ENCODE measurements at places on chromosomes 16 and 17.

DNA sequence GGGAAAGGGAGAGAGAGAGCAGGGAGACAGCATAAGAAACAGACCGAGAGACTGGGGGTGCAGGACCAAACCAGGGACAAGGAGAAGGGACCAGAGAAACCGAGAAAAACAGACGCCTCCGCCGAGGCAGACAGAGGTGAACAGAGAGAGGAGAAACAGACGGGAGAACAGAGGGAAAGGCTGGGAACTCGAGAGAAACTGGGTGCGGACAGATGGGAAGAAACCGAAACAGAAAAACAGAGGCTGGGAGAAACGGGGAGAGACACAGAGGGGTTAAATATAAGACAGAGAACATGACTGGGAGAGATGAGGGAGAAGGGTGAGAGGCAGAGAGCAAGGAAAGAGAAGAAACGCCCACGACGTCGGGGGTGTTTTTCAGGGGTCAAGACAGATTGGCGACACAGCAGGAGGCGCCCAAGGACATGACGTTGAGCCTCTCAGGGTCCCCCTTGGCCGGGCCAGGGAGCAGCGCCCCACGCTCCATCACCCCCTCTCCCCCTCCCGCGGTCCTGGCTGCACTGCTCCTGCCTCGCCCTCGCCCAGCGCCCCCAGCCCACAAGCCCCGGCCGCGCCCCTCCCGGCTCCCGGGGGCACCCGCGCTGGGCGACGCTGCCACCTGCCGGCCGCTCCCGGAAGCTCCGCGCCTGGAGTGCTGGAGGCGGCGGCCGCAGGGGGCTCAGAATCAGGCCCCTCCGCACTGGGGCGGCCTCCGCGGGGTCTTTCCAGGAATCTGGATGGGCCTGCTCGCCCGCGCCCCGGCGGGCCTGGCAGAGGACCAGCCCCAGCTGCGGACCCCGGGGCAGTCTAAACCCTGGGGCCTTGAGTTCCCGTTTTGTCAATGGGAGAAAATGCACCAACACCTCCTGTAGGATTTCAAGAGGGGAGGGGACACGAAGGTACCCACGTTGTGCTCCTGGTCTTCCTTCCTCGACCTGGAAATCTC, 1.3 kb upstream of the TMEM92 start:
- DNase-seq: peak; percentile 60

- DNase-seq: no peak
Observed at GRCh38 chr17:27547301-27547683, 83.7 kb upstream of the LGALS9 start.

GRCh38 chr17:57354673-57355072, 98.3 kb downstream of the MSI2 start:
- DNase-seq: no peak

GRCh38 chr17:57999010-57999495, 8.0 kb downstream of the SRSF1 start:
- DNase-seq: no peak

DNA sequence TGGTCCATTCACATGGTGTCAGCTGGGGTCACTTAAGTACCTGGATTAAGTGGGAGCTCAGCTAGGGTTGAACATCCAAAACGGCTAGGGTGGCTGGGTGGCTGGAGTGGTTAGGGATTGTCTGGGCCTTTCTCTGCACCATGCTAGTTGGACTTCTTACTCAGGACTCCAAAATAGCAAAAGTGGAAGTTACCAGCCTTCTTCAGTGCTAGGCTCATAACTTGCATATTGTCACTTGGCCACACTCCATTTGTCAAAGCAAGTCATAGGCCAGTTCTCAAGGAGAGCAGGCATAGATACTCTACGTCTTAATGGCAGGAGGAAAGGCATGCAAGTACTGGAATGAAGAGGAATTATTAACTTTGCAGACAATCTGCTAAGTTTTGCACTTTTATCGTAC, 69.7 kb downstream of the ESRP2 start:
- DNase-seq: no peak

DNA sequence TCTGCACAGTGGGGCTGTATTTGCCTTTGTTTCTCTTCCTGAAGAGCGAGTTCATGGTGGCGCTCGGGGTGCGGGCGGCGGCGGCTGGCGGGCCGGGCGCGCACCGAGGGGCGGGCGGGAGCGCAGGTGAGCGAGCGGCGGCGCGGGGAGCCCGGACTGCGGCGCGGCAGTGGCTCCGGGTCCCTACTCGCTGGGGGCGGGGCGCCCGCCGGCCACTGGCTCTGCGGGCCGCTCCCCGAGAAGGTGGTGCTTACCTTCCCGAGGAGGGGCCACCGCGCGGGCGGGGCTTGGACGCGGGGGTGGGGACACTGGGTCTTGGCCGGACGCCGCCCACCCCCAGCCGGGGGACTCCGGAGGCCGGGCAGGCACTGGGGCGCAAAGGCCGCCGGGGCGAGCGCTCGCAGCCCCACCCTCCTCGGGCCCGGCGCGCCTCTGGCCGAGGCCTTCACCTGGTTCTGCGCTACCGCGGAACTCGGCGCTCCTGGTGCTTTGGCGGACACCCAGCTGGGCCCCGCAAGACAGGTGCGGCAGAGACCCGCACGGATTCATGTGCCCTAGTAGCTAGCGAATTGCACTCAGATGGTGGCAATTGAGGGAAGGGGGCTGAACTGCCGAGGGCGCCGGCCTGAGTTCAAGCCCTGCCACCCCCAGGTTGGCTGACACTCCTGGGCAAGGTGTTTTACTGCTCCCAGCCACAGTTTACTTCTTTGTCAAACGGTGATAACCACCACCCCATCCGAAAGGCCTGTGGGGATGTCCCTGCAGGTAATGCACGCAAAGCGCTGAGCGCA, at the start of gene PPL:
Gene PPL, minus strand, starts transcription at position 158 of the 791 bp plus-strand sequence. Its CDS starts 103 bp downstream, at position 55.
- DNase-seq: no peak

- no peak for DNase-seq
Observed at GRCh38 chr16:55592306-55592705, 25.8 kb downstream of the CAPNS2 start.

- peak; percentile 62 for DNase-seq
Observed at GRCh38 chr17:77796176-77796860, 162.2 kb upstream of the TNRC6C start.

DNA sequence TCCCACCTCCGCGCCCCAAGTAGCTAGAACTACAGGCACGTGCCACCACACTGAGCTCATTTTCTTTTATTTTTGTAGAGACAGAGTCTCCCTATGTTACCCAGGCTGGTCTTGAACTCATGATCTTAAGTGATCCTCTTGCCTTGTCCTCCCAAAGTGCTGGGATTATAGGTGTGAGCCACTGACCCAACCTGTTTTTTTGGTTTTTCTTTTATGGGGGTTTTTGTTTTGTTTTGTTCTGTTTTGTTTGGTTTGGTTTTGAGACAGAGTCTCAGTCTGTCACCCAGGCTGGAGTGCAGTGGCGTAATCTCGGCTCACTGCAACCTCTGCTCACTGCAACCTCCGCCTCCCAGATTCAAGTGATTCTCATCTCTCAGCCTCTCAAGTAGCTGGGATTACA, 16.4 kb downstream of the GID4 start:
- DNase-seq: no peak

- DNase-seq: no peak
Observed at GRCh38 chr16:58685084-58685449, 497 bp upstream of the SLC38A7 start.

DNA sequence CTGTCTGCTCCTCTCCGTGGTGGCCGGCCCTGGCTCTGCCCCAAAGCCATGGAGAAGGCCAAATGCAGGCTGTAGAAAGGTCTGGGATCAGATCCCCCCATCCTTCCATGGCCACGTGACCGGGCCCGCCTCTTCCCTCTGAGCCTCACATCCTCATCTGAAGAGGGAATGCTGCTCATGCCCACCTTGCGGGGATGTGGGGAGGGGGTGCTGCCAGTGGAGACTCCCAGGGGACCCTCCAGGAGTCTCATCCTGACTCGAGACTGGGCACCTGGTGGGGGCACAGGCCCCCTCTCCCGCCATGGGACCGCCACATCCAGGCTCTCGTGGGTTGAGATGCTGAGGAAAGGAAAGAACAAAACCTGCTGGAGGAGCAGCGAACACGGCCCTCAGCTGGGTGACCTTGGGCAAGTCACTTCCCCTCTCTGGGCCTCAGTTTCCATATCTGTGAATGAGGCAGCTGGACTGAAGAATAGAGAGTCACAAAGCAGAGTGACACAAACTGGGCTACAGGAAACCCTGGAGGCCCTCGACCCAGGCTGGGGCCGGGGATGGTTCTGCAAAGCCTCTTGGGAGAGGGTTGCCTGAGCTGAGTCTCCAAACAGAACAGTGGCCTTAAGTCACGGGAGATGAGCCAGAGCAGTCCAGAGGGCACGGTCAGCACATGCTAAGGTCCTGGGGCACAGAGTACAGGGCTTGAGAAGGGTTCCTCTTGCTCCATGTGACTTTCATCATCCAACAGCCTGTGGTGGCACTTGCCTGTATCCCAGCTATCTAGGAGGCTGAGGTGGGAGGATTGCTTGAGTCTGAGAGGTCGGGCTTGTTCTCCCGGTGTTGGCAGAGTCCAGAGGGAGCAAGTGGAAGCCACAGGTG, 30.1 kb downstream of the SOCS1 start:
- DNase-seq: no peak
